ENCODE measurements at places on chromosomes 3 and 15.

- DNase-seq = no peak
Measured at GRCh38 chr15:37359101-37359892, 258.9 kb upstream of the MEIS2 start.

DNA sequence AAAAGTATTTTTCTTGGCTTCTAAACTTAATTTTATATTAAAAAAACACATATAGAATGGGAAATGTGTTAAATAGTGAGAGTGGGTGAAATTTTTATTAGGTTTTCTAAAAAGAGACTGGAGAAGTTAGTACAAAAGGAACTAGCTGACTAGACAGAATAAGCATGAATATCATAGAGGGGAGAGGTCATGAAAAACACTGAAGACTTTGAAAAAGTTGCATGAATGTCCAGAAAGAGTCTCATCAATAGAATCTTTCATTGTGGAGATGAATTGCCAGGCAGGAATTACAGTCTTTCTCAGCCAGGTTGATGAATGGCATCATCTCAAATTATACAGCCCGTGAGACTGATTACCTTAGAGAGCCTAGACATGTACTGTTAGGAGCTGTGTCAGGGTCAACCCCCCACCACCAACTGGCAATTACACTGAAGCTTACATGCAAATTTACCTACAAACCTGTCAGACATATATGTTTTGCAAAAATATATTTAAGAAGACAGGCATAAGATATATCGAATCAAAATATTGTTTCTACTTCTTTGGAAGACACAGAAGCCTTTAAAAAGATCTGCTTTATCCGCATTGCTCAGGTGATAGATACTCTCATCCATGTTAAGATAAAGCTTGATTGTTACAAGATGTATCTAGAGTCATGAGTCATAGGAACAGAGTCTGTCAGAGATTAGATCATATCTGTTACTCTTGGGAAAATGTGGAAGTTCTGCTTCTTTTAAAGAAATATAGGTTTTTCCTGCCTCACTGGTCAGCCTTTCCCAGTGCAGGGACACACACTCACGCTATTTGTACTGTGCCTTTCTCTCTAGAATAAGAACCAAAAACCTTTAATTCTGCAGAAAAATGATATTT lies 34.8 kb upstream of the PFN2 start:
- DNase-seq = no peak

- peak; percentile 56 for DNase-seq
Measured at GRCh38 chr3:151281671-151282324, 3.5 kb upstream of the P2RY14 start.

DNA sequence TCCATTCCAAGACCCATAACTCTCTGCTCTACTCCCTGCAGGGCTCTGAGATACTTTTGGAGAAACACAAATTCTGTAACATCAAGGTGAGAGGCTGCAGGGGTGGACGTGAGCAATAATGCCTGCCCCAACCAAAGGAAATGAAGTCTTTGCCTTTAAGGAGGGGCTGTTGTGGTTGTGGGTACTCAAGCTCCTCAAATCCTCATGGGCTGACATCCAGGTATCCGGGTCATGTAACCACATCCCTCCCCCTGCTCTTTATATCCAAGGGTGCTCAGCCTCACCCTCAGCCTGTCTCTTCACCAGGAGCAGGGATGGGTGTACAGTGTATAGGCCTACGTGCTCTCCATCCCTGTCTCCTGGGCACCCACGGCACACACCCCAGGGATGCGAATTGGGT lies 32.3 kb downstream of the NOX5 start:
- DNase-seq = no peak

DNA sequence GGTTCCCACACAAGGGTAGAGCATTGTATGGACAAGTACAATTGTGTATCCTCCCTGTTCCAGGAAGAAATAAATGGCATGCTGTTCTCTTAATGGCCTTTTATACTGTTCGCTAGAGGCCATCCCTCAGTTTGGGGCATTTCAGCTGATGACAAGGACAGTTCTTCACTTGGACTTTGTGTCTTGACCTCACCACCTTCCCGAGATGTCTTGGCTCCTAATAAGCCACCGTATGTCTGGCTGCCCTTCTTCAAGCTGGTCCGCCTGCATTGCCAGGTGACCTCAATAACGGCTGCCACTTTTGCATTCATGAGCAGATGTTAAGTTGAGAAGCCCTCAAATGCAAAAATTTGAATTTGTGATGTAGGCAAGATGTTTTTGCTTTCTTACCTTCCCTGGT lies 24.1 kb downstream of the ZBTB38 start:
- no peak for DNase-seq

DNA sequence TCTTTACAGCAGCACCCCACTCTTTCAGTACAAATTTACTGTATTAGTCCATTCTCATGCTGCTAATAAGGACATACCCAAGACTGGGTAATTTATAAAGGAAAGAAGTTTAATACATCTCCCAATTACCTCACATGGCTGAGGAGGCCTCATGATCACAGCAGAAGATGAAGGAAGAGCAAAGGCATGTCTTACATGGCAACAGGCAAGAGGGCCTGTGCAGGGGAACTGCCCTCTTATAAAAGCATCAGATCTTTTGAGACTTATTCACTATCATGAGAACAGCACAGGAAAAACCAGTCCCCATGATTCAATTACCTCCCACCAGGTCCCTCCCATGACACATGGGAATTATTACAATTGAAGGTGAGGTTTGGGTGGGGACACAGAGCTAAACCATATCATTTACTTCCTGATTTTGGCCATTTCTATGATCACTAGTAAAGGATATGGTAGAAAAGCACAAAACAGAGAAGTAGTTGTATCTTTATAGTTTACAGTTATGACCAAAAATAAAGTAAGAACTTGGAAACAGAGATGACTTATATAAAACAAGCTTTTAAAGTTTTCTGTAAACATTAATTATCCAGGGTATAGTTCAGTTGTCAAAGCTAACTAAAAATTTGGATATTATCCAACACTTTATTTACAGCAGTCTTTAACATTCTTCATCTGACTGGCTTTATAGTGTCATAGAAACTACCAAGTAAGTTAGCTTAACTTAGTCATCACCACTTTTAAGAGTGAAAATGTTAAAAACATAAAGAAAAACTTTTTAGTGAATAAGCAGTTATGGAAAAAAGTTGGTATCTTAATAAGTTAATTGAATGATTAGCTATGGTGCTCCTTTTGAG lies 40.2 kb downstream of the P2RY1 start:
- no peak for DNase-seq

GRCh38 chr3:155978324-155978723 lies 107.9 kb downstream of the GMPS start:
- no peak for DNase-seq

- DNase-seq = no peak
Measured at GRCh38 chr3:140906785-140907184, 34.9 kb upstream of the SLC25A36 start.

GRCh38 chr15:40479024-40479423 lies 8.2 kb downstream of the CHST14 start:
- DNase-seq = no peak

DNA sequence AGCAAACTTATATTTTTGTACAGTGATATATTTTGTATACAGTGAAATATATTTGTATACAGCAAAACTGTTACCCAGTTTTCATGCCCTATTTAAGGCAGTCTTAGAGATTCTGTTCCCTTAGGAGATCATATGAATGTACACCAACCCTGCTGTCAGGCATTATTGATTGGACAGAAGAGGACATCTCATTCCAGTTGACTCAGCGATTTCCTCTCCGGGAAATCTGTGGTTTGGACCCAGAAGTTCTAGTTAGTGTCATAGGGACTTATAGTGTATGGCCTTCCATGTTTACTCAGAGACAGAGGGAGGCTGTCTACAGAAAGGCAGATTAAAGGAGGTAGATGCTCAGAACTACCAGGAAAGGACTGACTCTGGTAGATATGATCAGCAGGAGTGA lies 318.8 kb upstream of the KCNMB2 start:
- no peak for DNase-seq

DNA sequence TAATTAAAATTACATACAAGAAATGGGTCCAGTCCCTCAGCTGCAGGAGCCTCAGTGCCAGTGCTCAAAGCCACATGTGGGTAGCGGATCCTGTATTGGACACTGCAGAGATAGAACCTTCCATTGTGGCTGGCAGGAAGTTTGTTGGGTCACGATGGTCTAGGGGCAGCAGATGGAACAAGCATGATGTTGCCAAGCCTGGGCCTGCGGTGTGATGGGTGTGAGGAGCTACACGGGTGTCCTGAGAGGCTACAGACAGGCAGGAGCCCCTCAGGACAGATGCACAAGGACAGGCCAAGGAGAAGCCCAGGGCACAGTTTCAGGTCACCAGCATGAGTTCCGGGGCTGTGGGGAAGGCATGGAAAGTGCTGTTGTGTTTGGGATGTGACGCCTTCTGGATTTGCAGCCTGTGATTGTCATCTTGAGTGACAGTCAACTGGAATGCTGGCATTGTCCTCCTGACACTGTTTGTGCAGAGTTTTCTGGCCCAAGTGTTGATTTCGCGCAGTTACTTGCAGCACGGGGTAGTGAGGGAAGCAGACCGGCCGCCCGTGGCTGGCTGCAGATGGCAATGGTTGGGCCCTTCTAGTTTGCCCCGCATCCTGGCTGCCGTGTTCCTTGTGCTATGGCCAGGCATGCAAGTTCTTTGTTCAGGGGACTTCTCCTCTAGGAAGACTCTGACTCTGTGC lies 177.1 kb downstream of the NSMCE3 start:
- DNase-seq = no peak
